ENCODE measurements at places on chromosomes 6 and 20.

- no peak for DNase-seq
Observed at GRCh38 chr20:62708591-62709536, at the start of gene NTSR1. TSS of gene NTSR1 (plus strand) at chr20:62708836. CDS start at chr20:62709208, 372 bp downstream.

GRCh38 chr6:148104131-148104530 is 238.5 kb upstream of the SASH1 start:
- no peak for DNase-seq

- DNase-seq, result no peak
Observed at GRCh38 chr20:10236540-10237533, 18.2 kb downstream of the SNAP25 start.

GRCh38 chr6:11315743-11316437 is 83.4 kb upstream of the NEDD9 start:
- DNase-seq, result no peak

DNA sequence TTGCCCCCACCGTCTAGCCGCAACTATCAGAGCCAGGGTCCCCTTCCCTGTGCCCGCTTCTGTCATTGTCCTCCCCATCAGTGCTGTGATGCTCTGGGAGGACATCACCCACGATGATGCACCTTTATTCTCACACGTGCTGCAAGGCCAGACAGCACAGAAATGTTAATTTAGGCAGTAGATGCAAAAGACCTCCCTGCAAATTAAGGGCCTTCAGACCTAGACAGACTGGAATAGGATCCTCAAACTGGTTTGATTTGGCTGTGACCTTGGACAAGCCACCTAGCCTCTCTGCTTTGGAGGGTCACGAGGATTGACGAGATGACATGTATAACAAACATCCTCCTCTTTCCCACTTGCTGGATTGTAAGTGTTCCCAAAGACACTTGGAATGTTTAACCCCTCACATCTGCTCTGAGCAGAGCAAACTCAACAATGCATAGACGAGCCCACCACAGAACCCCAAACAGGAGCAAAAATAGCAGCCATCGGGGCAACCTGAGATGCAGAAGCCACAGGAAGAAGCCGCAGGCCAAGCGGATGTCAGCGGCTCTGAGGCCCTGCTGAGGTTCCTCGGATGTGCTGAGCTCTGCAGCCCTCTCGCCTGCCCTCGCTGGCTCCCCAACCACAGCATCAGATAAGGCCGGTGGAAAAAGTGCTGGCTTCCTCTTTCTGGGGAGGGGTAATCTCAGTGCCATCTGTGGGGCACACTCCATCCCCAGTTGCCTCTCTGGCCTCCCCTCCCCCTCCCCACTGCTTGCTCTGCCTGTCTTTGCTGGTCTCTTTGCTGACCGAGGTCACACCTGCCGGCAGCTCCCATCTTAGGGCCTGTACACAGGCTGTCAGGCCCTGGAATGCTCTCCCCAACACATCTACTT is 35.3 kb downstream of the TOX2 start:
- DNase-seq, result peak; percentile 91

Measured in Kasumi-1 (cell line).